ENCODE measurements at places on chromosomes 6 and 20.

DNA sequence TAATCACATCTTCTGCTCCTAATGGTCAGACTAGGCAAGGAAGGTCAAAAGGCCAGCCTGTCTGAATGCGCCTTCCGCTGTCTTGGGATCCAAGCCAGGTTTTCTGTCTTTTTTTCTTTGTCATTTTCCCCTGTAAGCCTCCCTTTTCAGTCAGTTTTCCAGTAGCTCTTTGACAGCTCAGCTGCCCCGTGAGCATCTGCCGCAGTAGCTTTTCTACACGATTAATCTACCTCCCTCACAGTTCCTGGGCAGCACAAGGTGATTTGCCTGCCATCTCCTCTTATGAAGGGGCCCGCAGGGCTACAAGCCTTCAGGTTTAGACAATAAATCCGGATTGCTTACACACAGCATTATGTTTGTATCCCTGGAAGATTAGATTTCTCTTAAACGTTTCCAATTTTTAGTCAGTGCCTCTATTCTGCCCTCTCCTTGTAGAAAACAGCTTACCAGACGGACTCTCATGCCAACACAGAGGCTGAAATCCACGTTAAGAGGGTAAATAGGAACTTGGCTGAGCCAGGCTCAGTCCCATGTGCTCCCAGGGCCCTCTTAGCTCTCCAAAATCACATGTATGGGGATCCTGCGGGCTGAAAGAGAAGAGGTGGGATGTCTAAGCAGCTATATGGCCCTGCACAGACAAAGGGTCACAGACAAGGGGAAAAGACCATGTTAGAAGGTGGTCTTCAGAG lies 77.2 kb downstream of the LY86 start:
- DNase-seq = no peak

- DNase-seq = no peak
These were observed 9.0 kb downstream of the MAS1L start for GRCh38 chr6:29478740-29479139.

- no peak for DNase-seq
These were observed 612.6 kb upstream of the CITED2 start for GRCh38 chr6:139987091-139987490.

DNA sequence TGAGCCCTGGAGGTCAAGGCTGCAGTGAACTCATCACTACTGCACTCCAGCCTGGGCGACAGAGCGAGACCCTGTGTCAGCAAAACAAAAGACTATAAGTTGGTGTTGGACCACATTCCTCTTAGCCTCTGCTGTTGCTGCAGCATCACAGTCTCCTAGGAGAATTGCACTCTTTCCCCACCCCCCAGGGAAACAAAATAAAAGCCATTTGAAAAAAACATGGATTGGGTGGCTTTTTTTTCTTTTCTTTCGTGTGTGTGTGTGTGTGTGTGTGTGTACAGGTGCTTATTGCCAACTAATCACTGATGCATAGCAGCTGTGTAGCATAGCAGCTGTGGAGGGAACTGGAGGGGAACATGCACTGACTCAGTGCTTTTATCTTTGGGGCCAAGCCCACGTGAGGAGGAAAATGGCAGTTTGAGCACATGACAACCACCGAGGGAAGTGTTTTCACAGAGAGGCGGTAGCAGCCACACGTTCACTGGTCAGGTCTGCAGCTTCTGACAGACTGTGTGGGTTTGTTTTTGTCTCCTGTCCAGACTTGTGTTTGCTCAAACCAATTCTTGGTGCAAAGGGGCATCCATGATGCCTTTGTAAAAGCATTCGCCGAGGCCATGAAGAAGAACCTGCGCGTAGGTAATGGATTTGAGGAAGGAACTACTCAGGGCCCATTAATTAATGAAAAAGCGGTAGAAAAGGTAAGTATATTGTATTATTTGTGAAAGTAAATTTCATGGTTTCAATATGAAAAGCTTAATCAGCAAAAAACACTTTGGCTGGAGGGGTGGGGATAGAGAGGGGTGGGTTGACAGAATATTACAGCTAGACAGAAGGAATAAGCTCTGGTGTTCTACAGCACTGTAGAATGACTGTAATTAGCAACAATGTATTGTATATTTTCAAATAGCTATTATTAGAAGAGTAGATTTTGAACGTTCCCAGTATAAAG lies 27.7 kb downstream of the ALDH5A1 start:
- no peak for DNase-seq

DNA sequence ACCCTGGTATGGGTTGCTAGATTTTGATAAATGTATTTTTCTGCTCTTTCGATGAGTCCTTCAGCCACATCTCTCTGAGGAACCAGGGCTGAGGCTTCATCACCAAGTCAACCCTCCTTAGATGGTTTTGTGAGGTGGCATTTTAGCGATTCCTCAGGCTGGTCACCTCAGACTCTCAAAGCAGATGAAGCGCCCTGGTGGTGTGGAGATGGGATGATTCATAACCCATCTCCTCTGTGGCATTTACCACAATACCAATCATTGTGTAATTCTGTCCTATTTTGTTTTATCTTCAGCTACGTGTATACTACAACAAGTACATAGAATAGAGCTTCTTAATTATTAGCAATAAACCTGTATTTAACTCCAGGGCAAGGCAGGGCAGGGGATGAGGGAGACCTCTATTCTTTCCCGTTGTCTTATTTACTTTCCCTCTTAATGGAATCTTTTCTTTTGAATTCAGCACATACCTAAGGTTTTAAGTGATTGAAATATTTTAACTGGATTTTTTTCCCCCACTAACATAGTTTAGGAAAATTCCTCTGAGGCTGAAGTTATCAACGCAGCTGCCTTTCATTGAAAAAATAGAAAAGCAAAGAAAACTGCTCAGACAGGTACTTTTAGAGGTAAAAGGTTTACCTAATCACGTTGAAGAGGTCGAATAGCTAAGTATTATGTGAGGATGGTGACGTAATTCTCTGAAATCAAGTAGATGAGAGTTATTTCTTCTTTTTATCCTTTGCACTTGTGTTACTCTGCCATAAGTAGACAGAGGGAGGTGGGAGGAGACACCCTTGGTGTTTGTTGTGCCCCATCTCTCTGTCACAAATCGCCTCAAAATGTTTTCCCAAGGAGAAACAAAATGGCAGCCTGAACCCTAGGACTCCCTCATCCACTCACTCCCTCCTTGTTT lies 57.4 kb upstream of the EDN3 start:
- DNase-seq = no peak

- DNase-seq = no peak
These were observed 27.5 kb downstream of the HLA-F start for GRCh38 chr6:29750709-29751108.

GRCh38 chr6:72976484-72976883 lies 248.8 kb downstream of the KHDC1L start:
- no peak for DNase-seq

GRCh38 chr6:150478656-150479545 lies 110.1 kb downstream of the IYD start:
- no peak for DNase-seq

GRCh38 chr20:62238569-62239277 lies 402 bp downstream of the OSBPL2 start:
- DNase-seq = no peak

DNA sequence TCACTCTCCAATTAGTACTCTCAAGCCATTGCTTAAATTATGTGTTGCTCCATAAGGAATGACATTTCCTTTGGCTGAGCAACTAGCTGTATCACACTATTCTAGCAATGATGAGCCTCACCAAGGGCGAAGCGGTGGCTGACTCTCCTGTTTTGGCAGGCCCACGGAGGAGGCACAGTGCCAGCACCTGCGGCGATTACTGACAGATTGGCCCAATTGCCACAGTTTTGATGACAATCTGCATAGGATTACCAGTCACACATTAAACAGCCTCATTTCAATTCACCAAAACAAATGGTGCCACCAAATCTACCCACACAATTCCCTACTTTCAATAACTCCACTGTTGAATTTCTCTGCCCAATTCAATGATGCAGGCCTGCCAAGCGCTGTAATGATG lies 286.9 kb downstream of the PTPRK start:
- DNase-seq = no peak

- no peak for DNase-seq
These were observed 149.1 kb downstream of the MTHFD1L start for GRCh38 chr6:151014404-151015100.

DNA sequence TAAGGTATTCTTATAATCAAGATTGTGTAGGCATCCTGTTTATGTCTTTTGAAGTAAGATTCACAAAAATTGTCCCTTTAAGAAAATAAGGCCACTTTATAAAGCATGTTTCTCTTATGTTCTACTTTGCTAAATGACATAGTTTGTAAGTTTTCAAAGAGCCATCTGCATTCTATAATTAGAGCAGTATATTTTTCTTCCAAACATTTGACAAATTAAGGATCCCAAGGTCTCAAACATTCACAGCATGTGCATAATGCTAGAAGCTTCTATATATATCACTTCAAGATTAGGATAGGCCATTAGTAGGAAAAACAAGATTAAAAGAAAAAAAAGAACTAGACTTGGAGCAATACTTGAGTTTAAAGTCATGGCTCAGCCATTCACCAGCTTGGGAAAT lies 55.9 kb upstream of the DOK5 start:
- no peak for DNase-seq

GRCh38 chr6:108699290-108700041 lies 138.7 kb downstream of the FOXO3 start:
- no peak for DNase-seq

GRCh38 chr20:22058746-22059145 lies 353.3 kb downstream of the PAX1 start:
- DNase-seq = no peak

- DNase-seq = no peak
These were observed 56.6 kb upstream of the EYA2 start for GRCh38 chr20:46838011-46838410.

GRCh38 chr6:124679387-124679786 lies 282.9 kb upstream of the RNF217 start:
- DNase-seq = no peak

DNA sequence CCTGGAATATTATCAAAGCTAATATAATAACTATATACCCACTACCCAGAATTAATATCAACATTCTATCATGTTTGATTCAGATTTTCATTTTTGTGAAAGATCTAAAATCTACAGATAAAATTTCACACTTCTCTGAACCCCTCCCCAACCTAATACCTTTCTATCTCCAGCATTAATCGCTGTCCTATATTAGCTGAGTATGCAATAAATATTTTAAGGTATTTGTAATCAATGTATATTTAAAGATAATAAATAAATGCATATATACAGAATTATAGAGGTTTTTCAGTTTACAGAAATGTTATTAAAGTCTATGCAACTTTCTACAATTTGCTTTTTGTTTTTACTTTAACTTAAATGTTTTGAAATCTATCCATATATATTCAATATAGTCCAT lies 156.7 kb upstream of the NRSN1 start:
- DNase-seq = no peak

DNA sequence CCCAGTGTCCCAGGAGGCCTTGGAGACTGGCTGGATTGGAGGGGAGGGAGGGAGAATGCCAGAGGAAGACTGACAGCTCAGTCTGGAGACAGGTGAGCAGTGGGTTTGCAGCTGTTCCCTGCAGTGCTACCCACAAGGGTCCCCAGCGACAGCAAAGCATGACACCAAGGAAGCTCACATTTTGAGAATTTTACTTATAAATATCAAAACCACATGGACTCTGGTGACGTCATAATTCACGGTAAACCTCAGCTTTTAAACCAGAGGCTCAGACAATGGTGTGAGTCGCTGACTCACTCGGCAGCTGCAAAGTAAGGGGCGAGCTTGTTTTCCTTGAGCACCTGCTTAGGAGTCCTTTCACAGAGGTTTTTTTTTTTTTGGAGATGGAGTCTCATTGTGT lies 65.2 kb downstream of the THBS2 start:
- no peak for DNase-seq

DNA sequence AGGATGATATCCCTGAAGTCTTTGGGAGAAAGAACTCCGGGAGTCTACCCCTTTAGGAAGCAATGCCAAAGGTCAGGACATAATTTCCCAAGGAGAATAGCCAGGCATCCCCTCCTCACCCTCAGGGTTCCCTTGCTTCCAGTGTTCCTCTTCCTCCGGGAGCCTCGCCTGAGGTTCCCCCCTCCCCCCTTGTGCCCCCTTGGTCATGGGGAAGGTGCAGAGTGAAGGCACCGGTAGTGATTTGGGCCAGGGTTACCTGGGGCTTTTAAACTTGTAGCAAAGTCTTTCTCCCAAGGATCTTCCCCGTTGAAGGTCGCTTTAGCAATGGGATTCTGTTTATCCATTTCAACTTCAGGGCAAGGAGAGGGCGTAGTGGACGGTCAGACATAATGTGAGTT lies 1.2 kb downstream of the ISM1 start:
- DNase-seq = no peak

- DNase-seq = no peak
These were observed 84.4 kb downstream of the JPH2 start for GRCh38 chr20:44102582-44102981.

GRCh38 chr20:10040070-10040975 lies 5.5 kb downstream of the ANKEF1 start:
- no peak for DNase-seq

DNA sequence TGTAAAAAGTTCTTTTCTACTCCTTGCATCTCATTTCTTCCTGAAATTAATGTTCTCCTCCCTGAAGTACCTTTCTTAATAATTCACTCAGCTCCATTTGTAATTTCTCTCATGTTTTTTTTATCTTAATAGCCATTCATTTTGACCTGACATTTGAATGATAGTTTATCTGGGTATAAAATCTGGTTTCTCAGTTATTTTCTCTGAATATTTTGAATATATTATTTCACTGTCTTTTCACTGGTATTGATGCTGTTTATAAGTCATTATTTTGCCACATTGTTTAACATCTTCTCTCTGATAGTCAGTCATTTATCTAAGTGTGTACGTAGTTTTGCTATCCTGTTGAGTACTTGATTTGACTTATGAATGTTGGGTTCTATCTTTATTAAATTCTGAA lies 68.8 kb upstream of the ARHGAP18 start:
- no peak for DNase-seq

DNA sequence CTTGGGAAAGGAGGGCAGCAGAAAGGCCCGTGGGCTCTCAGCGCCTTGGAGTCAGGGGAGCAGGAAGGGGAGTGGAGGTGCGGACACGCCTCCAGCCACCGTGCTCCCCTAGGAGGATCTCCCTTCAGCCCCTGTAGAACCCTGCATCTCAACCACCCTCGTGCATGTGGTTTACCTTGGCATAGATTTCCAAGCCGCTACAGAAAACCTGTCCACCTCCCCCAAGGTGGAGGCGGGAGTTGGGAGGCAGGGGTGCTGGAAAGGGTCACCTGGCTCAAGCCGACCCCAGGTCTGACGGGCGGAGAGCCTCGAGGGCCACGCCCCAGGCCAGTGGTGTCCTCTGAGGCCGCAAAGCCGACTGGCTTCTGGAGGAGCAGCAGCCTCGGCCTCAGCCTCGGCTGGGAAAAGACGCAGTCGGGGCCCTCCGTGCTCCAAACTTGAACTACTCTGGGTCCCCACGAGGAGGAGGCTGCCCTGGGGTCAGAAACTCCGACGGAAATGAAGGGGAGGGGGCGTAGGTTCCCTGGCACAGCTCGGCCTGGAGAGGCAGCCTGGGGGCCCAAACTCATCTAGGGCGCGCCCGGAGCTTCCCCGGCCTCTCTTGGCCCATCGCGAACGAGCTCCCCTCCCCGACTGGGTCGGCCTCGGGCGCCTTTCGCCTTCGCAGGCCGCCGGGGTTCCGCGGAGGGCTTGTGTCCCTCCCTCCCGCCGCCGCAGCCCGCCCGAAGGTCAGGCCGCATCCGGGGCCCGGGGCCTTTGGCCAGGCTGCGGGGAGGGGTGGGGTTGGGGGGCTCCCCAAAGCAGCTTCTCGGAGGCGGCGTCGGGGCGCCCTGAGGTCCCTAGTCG lies 6.3 kb upstream of the FOXF2 start:
- DNase-seq = no peak

Data from nucleus accumbens (tissue), 56 donors.